Mucosa of descending colon (tissue), 3 donors: ENCODE measurements at places on chromosomes 1 and 21. TPM values are rescaled to one million over a fixed set of nuclear protein-coding genes. Genes with fewer than 3 reads are reported as not detected.

SLAMF7 gene
- total RNA-seq: 6.4 TPM

EMC1 gene
- total RNA-seq: 42.3 TPM

DNA sequence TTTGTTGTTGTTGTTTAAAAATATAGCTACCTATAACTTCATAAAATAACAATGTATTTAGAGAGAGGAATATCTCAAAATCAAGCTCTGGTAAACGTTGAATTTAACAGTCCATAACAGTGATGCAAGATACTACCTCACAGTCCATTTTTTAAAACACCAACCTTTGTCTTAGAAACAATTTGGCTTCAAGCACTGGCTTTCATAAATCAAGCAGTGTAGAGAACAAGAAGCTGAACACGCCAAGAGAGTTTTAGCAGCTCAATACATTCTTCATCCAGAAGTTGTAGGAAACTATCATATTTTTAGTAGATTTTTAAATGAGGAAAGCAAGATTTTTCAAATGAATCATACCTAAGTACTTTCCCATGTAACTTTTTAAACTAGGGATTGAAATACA lies 334.3 kb upstream of the ADAMTS5 start:
- DNase-seq: no peak

DNA sequence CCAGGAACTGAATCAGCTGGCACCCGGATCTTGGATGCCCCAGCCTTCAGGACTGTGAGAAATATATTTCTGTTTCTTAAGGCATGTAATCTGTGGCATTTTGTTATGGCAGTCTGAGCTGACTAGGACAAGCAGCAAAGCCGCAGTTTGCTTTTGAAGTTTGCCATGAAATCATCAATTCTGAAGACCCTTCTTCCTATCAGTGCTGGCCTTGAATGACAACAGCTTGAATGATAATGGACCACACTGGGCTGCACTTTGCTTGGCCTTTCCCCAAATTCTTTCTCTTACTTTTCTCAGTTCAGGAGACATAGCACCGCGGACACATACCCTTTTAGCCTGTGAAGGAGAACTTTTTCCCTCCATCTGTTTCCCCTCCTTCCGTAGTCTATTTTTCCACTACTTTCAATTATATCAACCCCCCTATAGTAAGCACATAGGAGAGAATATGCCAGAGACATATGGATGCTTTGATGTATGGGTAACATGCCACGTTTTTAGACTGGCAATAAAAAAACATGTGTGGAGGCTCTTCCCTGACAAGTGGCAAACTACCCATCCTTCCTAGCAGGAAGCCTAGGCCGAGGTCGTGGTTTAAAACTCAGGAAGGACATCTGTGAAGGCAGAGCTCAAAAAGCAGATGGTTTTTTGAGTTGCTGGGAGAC lies 42.9 kb downstream of the HLX start:
- no peak for DNase-seq

PARS2 gene
- 8.7 TPM for total RNA-seq

DNA sequence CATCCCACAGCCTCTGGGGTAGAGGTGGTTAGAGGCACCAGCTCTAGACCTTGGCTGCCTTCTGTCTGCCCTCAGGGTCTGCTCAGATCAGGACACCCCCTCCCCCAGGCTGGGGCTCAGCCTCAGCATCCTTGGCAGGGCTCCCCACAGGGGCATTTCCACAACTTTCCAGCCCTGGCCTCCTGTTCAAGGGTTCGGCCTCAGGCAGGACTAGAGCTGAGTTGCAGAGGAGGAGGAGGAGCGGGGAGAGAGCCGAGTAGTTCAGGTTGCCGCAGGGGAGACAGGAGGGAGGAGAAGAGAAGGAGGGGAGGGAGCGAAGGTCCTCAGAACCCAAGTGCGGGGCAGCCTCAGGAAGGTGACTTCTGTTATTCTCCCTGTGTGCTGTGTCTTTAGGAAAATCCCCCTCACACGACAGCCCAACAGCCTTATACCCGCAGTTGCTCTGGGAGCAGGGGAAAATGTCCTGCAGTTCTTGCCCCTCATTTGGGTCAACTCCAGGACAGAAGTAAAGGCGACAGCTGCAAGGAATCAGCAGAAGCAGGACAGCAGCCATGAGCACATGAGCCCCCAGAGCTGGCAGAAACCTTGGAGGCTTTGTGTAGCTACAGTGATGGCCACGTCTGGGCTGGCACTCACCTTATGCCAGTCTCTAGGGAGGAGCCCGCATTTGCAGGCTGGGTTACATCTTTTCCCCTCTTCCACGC lies 46.5 kb upstream of the TENT5B start:
- DNase-seq: no peak

MFN2 gene
- 110 TPM for total RNA-seq

DNA sequence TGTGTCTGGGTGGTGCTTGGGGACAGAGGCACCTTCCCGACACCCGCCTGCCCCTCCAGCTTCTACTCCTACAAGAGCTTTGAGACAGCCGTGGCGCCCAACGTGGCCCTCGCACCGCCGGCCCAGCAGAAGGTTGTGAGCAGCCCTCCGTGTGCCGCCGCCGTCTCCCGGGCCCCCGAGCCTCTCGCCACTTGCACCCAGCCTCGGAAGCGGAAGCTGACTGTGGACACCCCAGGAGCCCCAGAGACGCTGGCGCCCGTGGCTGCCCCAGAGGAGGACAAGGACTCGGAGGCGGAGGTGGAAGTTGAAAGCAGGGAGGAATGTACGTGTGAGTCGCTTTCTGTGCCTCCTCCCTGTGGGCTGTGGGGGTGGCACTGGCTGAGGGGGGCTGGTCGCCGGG lies 75.7 kb downstream of the SKI start:
- DNase-seq: no peak

DNA sequence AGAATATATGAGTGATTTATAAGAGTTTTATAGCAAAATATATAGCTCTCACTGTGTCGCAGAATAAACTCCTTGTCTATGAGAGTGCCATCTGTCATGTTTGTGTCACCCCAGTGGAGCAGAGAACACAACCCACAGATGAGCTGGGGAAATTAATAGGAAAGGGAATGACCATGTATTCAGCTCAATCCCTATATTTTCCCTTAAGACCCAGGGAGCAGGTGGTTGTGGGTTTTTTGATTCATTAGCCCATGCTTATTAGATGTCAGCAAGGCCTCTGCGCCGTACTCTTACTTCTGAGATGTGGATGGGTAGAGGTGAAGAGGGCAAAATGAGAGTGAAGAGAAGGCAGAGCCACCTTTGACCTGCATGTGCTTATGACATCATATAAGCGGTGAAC lies 4.1 kb upstream of the GREM2 start:
- DNase-seq: no peak

DNA sequence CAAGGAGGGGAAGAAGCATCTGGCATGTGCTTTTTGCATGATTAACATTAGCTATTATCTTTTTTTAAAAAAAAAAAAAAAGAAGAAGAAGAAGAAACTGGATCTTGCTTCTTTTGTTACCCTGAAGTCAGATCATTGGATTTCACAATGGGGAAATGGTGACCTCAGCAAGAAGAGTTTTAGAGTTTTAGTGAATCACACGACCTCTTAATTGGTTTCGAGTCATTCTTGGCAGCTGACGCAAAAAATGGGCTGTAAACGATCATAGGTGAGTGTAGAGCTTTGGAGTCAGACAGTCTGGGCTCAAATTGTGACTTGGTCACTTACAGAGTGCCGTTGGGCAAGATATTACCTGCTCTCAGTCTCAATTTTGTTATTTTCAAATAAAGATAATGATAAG lies 33.3 kb upstream of the PGBD5 start:
- peak; percentile 16 for DNase-seq

PTAFR gene
- 4.8 TPM for total RNA-seq

GRCh38 chr21:38504066-38504465 lies 5.8 kb upstream of the ERG start:
- no peak for DNase-seq

DNA sequence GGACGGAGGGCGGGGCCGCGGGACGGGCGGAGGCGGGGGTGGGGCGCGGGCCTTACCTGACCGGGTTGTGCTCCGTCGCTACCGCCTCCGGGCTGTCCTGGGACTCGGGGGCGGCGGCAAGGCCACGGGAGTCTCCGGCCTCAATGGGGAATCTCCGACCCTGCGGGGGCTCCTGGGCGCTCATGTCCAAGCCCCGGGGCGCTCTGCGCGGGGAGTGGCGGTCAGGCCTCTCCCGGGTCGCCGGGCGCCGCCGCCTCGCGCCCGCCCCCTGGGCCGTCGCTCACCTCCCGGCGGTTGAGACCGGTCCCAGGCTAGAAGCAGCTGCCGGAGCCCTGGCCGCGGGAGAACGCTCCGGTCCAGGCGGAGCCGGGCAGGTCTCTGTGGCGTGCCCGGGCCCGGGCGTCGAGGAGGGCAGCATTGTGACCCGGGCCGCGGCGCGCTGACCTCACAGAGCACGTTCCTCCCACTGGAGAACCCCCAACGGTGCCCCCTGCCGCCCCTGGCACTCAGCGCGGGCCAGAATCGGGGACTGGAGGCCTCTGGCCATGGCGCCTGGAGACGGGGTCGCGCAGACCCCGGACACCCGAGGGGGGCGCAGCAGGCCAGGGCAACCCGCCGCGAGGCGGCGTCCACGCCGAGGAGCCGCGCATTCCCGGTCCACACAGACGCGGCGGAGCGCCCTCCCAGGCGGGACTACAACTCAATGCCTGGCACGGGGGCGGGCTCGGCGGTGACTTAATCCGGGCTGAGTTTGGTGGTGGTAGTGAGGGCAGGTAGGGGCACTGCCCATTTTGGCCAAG lies 411 bp downstream of the FAM229A start:
- DNase-seq: peak; percentile 54

GPR161 gene
- total RNA-seq: 4.2 TPM

CHRM3 gene
- 15.1 TPM for total RNA-seq

GRCh38 chr21:31614705-31615104 lies 44.8 kb upstream of the SOD1 start:
- DNase-seq: no peak

DNA sequence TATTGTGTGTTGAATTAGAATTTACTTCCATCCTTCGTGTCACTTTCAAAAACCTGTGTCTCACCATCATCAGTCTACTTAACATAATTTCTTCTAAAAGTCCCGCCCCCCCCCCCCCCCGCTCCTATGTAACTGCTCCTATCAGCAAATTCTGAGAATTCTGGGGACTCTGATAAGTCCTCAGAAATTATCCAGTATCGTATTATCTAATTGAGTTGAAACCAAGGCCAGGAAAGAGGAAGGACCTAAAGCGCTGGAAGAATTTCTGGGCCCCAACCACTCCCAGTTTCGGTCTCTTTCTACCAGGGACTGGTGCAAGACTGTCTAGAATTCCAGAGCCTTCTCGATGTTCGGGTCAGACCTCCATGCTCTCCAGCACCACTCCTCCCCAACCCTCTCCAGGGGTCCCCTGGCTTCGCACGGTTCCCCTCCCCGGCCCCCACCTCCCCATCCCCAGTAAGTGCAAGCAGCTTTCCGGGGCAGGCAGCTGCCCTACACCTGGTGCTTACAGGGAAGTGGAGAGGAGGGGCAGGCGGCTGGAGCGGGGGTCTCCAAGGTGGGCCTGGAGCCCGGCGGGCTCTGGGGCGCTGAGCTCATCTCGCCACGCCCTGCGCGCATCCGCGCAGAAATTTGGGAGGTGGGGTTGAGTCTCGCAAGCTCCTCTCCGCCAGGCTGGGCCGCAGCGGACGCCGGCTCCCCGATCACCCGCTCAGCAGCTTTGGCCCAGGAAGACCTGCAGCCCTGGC lies 16.0 kb upstream of the ZNF496 start:
- DNase-seq: no peak

SEMA6C gene
- total RNA-seq: 1.9 TPM

- no peak for DNase-seq
Measured at GRCh38 chr1:35655196-35655595, 13.9 kb upstream of the PSMB2 start.

SHISA4 gene
- 1.2 TPM for total RNA-seq

- DNase-seq: no peak
Measured at GRCh38 chr1:118247593-118247992, 62.6 kb upstream of the SPAG17 start.

GRCh38 chr1:30273021-30273325 lies 450.4 kb downstream of the MATN1 start:
- DNase-seq: no peak

GRCh38 chr1:52159033-52159789 lies 17.3 kb downstream of the ZFYVE9 start:
- no peak for DNase-seq

DNA sequence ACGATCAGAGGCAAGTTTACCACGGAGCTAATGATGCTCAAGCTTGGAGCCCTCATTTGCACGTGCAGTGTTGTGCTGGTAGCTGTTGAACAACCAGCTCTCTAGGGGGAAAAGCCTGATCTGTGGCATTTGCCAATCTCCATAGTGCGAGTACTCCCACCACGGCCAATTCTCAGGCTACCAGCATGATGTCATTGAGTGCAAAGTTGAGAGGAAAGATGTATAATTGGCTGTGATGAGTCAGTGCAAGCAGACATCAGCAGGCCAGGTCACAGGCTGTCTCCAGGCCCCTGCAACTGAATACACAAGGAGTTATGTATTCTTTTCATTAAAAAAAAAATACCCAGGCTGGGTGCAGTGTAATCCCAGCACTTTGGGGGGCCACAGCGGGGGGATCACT lies 233.1 kb upstream of the VAMP3 start:
- DNase-seq: no peak

DNA sequence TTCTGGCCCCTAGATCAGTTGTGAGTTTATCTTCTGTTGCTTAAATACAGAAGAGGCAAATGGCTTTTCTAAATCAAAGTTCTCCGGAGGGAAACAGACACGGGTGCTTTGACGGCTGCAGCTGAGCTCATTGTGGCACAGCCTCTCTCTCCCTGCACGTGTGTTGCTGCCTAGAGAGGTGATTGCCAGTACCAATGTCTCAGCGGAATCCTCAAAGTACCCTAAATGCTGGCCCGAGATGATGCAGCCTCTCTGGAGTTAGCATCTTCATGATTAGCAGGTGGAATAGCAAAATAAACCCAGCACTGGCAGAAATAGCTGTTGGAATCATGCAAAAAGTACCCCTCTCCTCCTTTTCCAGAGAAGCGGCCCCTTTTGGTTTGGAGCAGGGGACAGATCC lies 192.2 kb downstream of the PRDM2 start:
- no peak for DNase-seq

GRCh38 chr1:83779565-83779964 lies 219.4 kb downstream of the TTLL7 start:
- no peak for DNase-seq

DNA sequence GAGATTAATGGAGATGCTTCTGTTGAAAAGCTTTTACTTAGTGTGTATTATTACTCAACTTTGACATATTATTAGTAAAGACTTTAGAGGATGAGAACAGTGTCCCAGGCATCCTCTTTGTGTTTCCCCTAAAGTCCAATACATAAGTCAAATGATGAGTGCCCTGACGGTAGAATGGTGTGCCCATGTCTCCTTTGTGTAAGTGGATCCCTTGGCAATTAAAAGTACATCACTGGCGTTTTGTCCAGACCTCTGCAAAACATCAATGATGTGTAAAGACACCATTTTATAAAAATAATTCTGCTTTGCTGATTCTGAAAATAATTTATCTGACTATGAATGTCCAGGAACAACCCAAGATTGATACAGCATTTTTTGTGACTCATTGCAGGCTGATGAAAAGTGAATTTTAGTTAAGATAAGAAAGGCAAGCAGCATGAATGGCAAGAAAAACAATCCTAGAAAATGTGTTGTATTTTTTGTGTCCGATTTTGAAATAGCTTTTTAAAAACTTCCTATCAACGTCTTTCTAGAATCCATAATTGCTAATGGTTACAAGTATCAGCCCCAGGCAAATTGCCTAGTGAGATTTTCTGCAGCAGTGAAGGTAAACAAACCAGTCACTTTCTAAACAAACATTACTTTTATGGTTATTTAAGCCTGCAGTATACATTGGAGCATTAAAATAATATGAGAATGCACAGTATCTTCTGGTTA lies 251.5 kb downstream of the PTPRC start:
- DNase-seq: no peak

GRCh38 chr1:74693473-74693872 lies 19.9 kb upstream of the ERICH3 start:
- DNase-seq: no peak
